ENCODE measurements at places on chromosomes 12 and 14.

DNA sequence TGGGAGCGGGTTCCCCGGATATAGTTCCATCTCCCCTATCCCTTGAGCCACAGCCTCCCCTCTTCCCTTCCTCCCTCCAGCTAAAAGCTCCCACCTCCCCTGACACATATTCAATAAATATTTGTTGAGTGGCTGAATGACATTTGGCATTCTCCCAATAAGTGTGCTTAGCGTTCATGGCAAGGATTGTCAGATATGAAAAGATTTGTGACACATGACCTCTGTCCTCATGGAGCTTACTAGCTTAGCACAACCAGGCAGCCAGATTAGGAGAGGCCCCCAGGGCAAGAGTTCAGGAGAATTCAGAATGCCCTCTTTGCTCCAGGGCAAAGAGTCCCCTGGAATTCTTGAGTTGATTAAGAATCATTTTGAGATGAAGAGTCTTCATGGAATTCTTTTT is 22.5 kb upstream of the SLC6A12 start:
- no peak for DNase-seq

DNA sequence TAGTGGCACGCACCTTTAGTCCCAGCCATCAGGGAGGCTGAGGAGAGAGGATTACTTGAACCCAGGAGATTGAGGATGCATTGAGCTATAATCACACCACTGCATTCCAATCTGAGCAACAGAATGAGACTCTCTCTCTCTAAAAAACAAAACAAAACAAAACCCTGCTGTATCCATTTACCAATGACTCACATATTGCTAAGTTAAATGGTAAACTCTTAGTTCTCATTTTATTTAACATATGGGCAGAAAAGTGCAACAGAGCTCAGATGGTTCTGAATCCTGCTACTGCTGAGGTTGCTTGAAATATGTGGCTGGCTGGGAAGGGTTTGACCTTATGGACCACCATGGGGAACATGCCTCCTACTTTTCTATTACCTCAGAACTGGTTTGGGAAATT is 33.7 kb upstream of the CCNT1 start:
- no peak for DNase-seq

DNA sequence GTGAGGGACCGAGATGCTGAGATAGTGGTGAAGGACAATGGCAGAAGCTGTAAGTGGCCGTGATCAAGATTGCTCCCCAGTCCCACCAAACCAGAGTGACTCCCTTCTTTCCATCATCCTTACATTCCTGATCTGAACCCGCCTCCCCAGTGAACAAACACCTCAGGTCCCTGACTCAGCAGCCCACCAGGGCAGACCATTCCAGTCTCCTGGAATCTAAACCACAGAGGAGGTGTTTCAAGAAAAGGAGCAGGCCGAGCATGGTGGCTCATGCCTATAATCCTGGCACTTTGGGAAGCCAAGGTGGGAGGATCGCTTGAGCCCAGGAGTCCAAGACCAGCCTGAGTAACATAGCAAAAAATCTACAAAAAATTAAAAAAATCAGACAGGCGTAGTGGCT is 6.6 kb downstream of the ERBB3 start:
- no peak for DNase-seq

DNA sequence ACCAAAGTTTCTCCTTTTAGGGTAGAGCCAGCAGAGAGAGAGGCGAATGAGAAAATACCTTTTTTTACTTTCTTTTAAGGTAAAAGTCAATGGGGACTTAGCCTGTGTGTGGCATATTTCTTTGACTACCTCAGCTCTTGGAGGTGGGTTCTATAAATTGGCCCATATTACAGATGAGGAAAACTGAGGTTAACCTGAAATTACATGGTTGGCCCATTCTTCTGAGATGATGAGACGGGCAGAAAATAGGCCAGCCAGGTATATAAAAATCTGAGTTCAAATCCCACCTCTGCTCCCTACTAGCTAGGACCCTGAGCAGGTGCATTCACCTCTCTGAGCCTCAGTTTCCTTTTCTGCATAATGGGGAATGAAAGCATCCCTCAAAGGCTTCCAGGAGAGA is 22.4 kb downstream of the LHX5 start:
- DNase-seq = no peak

DNA sequence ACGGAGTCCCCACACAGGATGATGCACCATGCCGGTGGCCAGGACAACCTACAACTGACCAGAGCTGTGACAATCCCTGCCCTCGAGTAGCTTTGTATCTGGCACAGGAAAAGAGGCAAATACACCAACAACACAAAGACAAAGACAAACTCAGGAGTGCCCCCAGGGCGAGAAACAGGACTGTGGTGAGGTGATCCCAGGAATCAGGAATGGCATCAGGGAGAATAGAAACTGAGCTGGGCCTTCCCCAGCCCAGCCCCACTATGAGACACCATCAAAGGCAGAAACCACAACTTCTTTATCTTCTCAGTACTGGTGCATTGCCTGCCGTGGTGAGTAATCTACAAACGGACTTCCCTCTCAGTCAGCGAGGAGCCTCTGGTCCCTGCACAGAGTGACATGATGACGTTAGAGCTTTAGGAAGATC is 157.7 kb downstream of the TTC7B start:
- no peak for DNase-seq

- no peak for DNase-seq
These were observed 34.0 kb upstream of the HECTD1 start for GRCh38 chr14:31241450-31242114.

DNA sequence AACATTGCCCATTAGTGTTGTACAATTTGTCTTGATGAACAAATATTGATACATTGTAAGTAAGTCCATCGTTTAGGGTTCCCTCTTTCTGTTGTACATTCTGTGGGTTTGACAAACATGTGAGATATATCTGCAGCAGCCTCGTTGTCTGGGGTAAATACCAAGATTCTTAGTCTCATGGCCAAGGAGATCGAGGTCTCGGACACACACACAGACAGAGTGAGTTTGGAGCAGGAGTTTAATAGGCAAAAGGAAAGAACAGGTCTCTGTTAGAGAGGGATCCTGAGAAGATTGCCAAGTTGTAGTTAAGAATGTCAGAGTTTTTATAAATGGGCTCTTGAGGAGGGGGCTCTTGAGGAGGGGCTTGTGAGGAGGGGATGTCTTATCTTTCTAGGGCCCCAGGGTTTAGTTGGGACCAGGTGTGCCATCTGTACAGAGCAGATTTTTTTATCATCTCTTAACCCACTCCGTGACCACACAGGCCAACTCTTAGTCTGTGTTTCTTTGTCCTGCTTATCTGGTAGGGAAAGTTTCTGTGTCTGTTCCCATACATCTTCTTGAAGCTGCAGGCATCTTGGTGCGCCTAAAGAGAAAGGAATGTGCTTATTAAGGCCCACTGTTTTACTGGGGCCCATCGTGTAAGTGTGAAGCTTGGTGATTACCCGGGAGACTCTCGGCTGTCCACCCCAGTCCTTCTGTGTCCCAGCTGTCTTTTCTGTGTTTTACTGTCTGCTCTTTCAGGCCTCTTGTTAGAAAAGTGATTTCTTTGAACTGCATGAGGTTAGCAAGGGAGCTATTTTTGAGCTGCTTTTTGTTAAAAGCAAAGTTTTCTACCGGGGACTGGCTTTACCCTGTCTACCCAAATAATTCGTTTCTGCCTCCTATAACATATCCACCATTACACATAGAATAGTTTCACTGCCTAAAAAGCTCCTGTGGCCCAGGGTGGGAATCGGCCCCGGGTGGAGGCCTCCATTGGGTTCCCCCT is 22.4 kb upstream of the CLEC2D start:
- peak; percentile 44 for DNase-seq

DNA sequence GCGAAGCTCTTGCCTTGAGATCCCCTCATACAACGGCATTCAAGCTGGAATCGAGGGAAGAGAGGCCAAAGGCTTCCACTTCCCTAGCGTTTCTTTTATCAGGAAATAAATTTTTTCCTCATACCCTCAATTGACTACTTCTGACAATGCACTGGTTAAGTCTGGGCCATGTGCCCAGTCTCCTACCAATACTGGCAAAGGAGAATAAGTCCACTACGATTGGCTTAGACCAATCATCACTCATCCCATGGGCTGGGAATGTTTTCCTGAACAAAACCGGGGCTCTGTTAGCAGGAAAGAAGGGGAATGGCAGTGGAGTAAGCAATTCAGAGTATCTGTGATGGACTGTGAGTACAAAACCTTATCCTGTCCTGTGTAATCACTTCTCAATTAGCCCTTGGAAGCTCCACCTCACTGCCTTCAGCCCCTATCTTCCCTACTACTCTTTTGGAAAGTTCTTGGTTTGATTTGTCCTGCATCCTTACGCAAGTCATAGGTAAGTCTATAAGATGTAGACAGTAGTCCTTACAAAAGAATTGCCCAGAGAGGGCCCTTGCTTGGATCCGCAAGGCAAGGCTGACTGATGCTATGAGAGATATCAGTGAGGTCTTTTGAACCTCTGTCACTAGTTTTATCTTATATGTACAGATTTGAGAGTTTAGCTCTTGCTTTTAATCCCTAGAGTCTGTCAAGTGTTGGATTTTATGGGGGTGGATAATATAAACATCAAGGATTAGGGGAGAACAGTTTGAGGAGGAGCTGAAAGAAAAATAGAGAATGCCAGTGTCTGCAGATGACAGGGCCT is 36.3 kb upstream of the CDK17 start:
- no peak for DNase-seq

- DNase-seq = no peak
These were observed 146.9 kb downstream of the BCL11B start for GRCh38 chr14:99125113-99125512.

DNA sequence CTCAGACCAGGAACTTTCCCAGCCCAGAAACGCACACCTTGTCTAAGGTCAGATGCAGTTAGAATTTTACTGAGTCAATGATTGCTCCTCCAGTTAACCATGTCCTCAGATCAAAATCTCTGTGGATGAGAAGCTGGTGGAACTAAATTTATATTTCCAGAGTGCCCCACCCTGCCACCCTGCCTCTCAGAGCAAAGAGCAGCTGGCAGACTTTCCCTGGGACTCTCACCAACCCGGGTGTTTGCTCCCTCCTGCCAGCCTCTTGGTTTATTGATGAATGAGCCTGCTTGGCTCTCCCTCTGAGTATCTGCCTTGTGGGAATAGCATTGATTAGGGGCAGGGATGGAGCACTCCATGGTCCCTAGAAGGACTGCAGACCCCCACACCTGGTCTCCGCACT is 5.9 kb upstream of the KRT1 start:
- no peak for DNase-seq

DNA sequence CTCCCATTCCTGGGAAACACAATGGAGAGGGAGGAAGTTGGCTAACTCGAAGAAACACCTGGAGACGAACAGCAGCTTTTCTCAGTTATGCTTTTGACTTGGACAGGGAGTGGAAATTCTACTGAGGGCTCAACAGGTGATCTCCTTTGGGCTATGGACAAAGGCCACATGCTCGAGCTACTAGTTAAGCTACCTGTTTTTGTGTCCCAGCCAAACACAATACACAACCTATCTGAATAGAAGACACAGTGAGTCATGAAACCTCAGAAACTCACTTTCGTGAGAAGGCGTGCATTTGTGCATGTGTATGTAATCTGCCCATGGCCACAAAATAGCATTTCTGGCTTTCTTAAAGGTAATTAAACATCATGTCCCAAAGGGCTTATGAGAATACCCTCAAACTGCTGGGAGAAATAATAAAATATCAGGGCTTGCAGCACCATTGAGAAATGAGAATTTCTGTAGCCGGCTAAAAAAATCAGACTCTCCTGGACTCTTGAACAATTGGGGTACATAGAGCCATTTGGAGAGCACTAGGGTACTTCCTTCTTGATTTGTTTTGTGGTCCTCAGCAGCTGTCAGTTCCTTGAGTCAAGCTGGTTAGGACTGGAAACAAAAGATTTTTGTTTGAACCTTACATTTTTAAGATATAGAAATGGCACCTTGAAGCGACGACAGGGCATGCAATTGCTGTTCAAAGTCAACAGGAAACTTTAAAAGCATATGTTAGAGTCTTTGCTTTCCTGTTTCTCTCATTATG is 85.5 kb upstream of the PTHLH start:
- peak; percentile 6 for DNase-seq

GRCh38 chr12:4894019-4894418 is 15.7 kb upstream of the KCNA1 start:
- no peak for DNase-seq

DNA sequence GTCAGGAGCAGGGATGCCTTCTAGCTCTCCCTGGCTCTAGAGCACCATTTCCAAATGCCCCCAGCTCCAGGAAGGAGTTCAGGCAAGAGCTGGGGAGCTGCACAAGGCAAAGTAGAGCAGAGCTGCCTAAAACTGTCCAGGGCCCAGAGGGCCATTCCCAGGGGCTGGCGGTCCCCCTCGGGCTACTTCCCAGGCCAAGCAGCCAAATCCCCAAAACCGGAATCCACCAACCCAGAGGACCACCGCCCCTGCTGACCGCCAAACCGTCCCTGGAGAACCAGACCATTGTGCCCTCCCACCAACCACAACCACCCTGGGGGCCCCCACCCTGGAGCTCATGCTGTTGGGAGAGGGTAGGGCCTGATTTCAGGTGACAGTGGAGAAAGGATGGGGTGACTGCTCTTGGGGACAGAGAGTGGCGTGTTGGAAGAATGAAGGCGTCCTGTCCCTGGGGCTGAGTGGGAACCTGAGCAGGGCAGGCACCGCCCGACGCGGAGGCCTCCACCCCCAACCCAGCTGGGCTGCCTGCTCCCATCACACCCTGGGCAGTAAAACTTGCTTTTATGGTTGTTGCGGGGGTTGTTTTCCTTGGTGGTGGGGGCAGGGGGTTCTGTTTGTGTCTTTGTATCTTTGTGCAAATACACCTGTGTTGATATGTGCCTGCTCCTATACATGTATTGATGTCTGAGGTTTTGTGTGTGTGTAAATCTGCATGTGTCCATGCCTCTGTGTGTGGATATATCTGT is 24.0 kb upstream of the KRT78 start:
- DNase-seq = no peak

- DNase-seq = no peak
These were observed 3.0 kb downstream of the SMCO3 start for GRCh38 chr12:14810953-14811483.

DNA sequence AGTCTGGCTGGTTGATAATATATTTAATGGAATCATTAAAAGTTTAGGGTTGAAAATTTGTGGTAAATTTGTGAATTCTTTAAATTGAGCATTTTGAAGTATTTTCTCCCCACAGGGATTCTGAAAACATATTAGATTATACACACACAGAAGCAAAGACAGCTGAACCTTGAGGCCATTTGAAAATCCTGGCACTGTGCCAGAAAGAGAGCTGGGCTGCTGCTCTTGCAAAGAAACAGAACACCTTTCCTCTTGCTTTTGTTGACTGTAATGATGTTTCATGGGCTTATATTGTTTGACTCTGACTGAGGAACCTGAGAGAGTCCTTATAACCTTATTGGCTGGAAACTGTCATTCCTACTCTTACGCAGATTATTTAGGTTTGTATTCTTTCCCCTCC is 4.8 kb downstream of the RNF34 start:
- DNase-seq = no peak

DNA sequence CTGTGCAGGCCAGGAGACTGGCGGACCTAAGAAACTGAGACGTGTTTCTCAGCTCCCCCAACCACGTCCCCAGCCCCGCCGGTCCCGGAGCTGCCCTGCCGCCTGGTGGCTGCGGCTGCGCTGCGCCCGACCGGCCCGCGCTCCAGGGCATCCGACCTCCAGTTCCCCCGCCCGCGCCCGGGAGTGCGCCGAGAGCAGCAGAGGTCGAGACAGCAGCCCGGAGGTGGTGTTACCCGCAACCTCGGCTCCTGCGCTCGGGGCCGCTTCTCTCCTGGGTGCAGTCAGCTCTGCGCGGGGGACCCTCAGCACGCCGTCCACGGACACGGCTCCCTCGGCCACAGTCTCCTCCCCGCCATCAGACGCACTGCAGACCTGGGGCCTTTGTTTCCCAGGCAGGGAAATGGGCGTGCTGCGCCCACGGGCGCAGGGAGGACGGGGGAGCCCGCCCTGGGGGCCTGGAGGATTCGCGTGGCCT is 21.6 kb upstream of the GPR132 start:
- DNase-seq = no peak

All from foreskin melanocyte (primary cell).